ENCODE measurements at places on chromosomes 5 and 9.

GRCh38 chr5:7868427-7868772 is 431 bp downstream of the FASTKD3 start:
- DNase-seq: no peak

- no peak for DNase-seq
These were observed 1972.9 kb upstream of the ACO1 start for GRCh38 chr9:30411571-30411970.

DNA sequence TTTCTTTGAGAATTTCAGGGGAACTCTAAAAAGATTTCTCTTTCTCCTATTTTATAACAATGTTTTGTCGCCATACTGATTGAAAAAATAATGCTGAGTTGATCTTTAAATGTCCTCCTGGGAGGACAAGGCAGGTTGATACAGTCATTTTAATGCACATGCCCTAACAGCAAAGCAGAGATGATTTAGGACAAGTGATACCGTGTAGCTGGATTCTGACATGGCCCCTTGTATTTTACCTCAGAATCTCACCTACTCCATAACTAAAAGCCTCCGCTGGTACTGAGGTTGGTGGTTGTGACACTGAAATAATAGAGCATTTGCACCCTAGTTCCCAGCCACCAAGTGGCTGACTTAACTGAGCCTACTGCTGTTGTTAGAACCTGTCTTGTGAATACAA is 811 bp upstream of the LRRTM2 start:
- DNase-seq: no peak

DNA sequence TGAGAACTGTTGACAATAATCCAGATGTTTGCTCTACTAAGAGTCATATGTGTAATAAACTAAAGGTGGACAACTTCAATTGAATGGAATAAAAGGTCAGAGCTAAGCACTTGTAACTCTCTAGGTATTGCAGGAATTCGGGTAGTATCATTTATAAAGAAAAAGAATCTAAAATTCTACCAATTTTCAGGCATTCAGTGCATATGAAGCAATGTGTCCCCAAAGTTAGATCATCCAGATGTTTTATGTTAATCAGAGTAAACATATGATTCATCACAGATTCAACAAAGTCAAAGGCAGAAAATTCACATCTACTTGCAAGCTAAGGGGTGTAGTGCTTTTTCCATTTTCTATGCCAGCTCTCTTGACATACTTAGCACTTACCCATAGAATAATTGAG is 477.1 kb downstream of the PDE4D start:
- no peak for DNase-seq

GRCh38 chr9:21080793-21081192 is 3.1 kb upstream of the IFNB1 start:
- no peak for DNase-seq

GRCh38 chr9:127014216-127014909 is 99.8 kb downstream of the RALGPS1 start:
- DNase-seq: peak; percentile 66

- DNase-seq: no peak
These were observed 381.0 kb downstream of the ENC1 start for GRCh38 chr5:74259572-74259971.

GRCh38 chr5:30846171-30846570 is 347.3 kb upstream of the CDH6 start:
- DNase-seq: no peak
